Activated T-helper 9 cell treated with anti-CD3 and anti-CD28 coated beads, Interleukin-2, amount 50 U/mL, for 16 hours (primary cell): ENCODE measurements at places on chromosomes 3 and 15.

- no peak for DNase-seq
Measured at GRCh38 chr15:48992096-48992495, 28.4 kb upstream of the SHC4 start.

- no peak for DNase-seq
Measured at GRCh38 chr15:41333026-41333562, 413 bp downstream of the NUSAP1 start.

DNA sequence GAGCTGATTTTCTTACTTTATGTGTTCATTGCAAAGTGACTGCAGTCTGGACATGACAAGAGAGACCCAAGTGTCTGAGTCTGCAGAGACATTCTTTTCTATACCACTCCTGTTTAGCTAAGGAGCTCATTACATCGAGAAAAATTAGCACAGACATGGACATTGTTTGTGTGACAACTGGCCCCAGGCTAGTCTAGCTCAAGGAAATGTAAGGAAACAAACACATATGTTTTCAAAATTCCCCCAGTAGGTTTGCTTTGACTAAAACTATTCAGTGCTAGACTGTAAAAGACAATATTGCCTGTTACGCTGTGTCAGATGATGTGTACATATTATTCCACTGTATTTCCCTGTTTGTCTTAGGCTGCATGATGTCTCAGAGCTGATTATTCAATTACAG, 40.9 kb downstream of the TPRG1 start:
- no peak for DNase-seq

GRCh38 chr3:103991-104390, 92.6 kb upstream of the CHL1 start:
- no peak for DNase-seq

- DNase-seq: no peak
Measured at GRCh38 chr3:84961521-84962255, 2.9 kb downstream of the CADM2 start.

- no peak for DNase-seq
Measured at GRCh38 chr3:97131476-97131875, 317.1 kb downstream of the EPHA6 start.

GRCh38 chr3:176692199-176692965, 504.9 kb downstream of the TBL1XR1 start:
- DNase-seq: no peak

GRCh38 chr15:43243020-43243645, 22.3 kb upstream of the EPB42 start:
- no peak for DNase-seq

DNA sequence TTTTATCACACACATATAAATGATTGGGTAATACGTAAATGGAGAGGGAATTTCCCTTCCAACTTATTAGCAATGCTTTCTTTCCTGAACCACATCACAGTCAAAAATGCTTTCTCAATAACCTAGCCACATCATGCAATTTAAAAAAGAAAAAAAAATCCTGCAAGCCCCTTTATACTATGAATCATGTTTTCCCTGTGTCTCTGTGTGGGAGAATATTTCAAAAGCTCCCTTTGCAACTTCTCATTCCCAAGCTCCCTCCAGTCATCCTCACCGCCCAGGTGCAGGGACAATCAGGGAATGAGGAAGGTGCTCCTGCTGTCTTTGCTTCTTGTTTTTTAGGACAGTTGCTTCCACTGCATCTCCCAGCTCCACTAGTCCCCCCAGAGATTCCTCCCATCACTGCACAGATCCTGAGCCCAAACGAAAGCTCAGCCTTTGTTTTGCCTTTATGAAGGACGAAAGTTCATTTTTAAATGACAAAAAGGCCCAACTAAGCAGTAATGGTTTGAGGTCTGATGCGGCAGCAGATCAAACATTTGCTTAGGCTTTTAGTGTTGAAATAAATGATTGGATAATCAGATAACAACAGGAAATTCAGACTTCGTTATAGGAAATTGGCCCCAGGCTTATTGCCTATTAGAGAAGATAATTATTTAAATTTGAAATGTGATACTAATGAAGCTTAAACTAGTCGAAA, 47.8 kb upstream of the ADGRG7 start:
- DNase-seq: no peak

DNA sequence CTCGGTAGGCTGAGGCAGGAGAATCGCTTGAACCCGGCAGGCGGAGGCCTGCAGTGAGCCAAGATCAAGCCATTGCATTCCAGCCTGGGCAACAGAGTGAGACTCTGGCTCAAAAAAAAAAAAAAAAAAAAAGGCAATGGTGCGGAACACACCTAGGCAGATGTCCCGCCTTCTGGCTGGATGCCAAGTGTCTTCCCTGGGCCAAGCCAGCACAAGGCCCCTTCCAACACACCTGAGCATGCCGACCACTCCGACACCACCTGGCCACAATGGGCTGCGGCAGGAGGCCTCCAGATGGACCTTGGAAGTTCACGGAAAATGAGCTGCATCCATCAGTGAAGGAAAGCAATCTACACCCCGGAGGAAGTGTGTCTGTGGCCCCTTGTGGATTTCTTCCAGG, 19.0 kb downstream of the NUP210 start:
- no peak for DNase-seq

- no peak for DNase-seq
Measured at GRCh38 chr15:96347181-96348111, 16.9 kb downstream of the NR2F2 start.

- no peak for DNase-seq
Measured at GRCh38 chr15:90545095-90545494, 15.4 kb downstream of the CRTC3 start.

DNA sequence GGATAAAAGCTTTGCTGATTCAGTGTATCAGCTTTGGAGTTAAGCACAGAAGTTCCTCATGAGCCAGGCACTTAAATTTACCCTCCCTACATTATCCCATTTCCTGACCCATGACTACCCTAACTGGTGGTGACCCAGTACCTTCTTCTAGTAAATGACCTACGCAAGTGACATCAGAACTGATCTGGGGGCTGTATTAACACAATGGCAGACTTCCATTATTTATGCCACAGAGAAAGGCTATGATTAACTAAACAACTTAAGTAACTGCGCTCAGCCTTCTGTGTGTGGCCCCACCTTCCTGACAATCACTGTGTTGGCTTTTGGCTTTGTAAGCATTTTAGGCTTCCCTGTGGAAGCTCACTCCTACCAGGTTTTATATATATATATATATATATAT, 1.9 kb downstream of the MB21D2 start:
- DNase-seq: no peak

DNA sequence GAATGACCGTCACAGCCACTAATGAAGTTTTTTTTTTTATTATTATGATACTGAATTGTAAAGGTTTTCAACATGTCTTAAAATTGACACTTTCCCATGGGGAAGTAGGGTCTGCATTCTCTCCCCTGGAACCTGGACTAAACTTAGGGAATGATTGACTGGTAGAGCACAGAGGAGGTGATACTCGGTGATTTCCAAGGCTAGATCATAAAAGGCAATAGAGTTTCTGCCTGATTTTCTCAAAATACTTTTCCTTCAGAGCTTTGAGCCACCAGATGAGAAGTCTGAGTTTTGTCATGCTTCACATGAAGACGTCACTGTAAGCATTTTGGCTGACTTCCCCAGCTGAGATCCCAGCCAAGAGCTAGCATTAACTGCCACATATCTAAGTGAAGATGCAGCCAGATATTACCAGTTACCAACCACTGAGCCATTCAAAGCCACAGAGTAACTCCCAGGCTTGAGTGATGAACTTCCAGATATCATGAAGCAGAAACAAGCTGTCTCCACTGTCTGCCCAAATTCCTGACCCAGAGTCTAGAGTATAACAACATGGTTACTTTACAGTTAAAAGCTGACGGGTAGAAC, 105.8 kb downstream of the LSAMP start:
- DNase-seq: no peak

DNA sequence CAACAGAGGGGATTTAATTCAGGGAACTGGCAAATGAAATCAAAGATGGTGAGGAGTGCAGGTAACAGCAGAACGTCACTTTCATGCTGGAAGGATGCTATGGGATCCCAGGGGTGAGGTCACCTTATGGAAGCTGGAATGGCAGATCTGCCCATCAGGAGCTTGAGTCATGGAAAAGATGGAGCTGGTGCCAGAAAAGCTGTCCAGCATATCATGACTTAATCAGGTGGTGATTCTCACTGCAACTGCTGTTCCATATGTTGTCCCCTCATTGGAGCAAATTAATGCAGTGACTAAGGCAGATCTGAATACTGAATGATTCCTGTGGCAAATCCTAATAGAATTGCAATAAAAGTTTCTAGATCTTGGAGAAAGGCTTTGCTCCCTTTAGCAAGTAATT, 38.4 kb downstream of the HHLA2 start:
- no peak for DNase-seq

- DNase-seq: no peak
Measured at GRCh38 chr15:28943146-28943545, 57.4 kb downstream of the APBA2 start.

DNA sequence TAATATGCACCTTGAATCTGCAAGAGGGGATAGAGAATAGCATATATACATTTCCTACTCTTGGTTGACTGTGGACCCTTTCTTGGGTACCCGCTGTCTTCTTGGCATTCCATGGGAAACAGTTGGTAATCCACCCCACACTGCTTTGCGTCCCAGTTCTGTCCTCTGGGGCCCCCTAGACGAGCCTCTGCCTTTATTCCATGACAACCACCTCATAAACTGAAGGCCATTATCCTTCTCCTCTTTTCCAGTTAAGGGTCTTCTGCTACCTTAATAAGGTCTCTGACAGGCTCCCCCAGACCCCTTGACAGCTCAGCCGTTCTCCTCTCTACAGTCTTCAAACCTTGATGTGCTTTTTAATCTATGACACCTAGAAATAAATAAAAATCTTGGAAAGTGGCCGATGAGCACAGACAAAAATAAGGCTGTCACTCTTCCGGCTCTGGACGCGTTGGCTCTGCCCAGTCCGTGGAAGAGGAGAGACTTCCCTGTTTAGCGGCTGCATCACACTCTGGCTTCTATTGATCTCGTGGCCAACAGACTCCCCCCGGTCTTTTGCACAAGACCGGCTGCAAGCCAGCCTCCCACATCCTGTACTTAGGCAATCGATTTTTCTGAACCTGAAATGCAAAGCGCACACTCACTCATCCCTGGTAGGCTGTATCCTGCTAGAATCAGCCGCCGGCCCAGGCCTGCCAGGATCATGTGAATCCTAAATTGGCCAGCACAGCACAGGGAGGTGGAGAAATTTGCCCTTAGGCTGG, 251.0 kb upstream of the TLE3 start:
- DNase-seq: no peak

DNA sequence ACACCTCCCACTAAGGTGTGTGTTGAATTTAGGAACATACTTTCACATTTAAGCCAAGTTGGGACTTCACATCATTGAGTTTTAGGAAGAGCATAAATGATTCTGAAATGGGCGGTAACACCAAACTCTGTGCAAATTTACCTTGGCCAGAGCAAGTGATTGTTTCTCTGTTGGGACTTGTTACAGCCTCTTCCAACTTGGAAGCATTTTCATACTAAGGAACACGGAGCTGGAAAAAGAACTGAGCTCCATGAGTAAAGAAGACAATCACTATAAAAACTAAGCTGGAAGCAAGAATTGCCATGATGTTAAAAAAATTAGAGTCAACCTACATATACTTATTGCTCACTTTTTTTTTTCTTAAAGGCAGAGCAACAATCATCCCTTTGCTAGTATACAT, 371.3 kb downstream of the ERC2 start:
- no peak for DNase-seq

GRCh38 chr15:43186003-43186353, 775 bp downstream of the CCNDBP1 start:
- no peak for DNase-seq

DNA sequence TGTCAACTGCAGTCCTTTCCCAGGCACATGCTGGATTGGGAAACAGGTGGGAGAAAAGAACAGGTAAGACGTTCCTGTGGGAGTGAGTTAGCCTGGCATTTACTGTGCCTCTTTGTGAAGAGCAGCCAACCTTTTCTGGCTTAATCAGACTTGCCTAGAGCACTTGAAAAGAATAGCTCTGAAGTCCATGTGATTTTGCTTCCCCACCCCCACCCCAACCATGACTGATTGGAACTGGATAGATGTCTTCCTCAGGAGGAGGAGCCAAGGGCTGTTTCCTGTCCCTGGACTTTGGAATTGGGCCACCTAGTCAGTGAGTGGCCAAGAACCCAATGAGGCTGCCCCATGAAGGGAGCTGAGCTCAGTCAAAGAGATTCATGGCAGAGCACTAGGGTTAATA, 4.7 kb upstream of the TMEM41A start:
- no peak for DNase-seq

- no peak for DNase-seq
Measured at GRCh38 chr3:72659188-72659587, 189.1 kb downstream of the SHQ1 start.

- DNase-seq: no peak
Measured at GRCh38 chr15:93067649-93068085, 21.3 kb downstream of the RGMA start.

GRCh38 chr15:43492266-43492665, 690 bp downstream of the TP53BP1 start:
- no peak for DNase-seq

DNA sequence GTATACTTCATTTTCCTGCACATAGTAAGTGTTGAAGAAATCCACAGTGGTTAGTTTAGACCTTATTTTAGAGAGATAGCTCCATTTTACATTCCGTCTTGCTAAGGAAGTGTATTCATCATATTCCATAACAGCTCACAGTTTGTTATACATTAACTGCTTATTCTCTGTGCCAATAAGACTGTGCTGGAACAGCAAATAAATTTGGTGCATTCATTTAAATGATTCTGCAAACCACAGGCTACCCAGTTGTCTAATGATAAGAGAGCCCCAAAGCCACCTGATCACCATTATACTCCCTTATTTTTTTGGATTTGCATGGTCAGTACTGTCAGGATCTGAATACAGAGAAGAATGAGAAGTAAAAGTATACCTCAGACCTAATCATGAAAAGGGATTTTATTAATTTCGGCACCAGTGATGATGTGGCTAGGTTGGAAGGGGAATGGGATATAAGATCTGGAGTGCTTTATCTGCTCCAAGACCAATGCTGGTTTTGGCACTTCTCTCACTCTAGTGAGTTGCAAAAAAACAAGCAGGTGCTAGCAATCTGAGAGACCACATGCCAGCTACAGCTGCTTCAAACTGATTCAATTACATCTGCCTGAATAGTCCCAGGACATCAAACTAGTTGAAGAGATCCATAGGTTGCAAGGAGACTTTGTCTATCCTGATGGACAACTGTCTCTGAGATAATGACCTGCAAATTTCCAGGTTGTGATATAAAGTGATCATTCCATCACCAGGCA, 254.8 kb downstream of the ZBTB20 start:
- no peak for DNase-seq

DNA sequence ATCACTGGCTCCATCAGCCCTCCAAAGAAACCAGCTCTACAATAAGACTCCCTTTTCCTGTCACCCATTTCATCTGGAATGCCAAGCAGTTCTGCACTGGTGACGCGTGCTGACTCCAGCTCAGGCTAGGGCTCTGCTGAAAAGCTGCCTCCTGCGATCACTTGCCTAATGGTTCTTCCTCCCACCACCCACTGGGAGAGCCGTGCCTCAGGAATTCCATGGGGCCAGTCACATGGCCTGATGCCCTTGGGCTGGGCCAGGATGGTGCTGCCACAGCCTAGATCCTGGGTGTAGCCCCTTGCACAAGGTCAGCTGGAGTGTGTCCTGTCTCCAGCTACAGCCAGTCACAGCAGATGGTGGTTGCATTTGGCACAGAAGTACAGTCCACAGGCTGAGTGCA, 98.9 kb downstream of the DNAJB8 start:
- DNase-seq: no peak

- DNase-seq: no peak
Measured at GRCh38 chr3:98263944-98264343, at the start of gene OR5H6. OR5H6 (plus strand) TSS chr3:98264244; CDS start chr3:98264333, 89 bp downstream.
